Osteocyte (in vitro differentiated cells): ENCODE measurements at places on chromosomes 5 and 9. TPM values are rescaled to one million over a fixed set of nuclear protein-coding genes. Genes with fewer than 3 reads are reported as not detected.

The NTRK2 gene
- 29.4 and 30.9 TPM in 2 replicates for total RNA-seq

The TRIP13 gene
- total RNA-seq: 4.1 and 6.9 TPM in 2 replicates

The HSD17B3 gene
- total RNA-seq: not detected in 2 replicates

The ELAVL2 gene
- 0.51 and 1.1 TPM in 2 replicates for total RNA-seq

The PRPF4 gene
- total RNA-seq: 21.0 and 22.0 TPM in 2 replicates

The MRPS30 gene
- total RNA-seq: 35.3 and 40.2 TPM in 2 replicates

The ARRDC3 gene
- total RNA-seq: 57.7 and 90.8 TPM in 2 replicates

The REEP2 gene
- 15.4 and 18.3 TPM in 2 replicates for total RNA-seq

The OLFM1 gene
- 0.83 and 1.3 TPM in 2 replicates for total RNA-seq

The SPATA6L gene
- total RNA-seq: 1.2 and 1.9 TPM in 2 replicates

The KCNIP1 gene
- 12.6 and 13.3 TPM in 2 replicates for total RNA-seq

The SLC6A7 gene
- total RNA-seq: not detected in 2 replicates

The SLC28A3 gene
- not detected in 2 replicates for total RNA-seq

The NIPBL gene
- total RNA-seq: 52.2 and 53.4 TPM in 2 replicates

The MCIDAS gene
- total RNA-seq: not detected in 2 replicates

The CDX1 gene
- total RNA-seq: 0.71 and 1.0 TPM in 2 replicates

The PCDHGA10 gene
- 22.4 and 24.0 TPM in 2 replicates for total RNA-seq

The ALDH1A1 gene
- total RNA-seq: not detected in 2 replicates

The IFT74 gene
- 14.7 and 17.0 TPM in 2 replicates for total RNA-seq
